ENCODE measurements at places on chromosomes 3 and 15. TPM values are rescaled to one million over a fixed set of nuclear protein-coding genes. Genes with fewer than 3 reads are reported as not detected.

The EPHB1 gene
- total RNA-seq = not detected

The SOX14 gene
- total RNA-seq = not detected

GRCh38 chr3:89783341-89783927 lies 676.0 kb downstream of the EPHA3 start:
- no peak for DNase-seq

- DNase-seq = peak; percentile 29
Measured at GRCh38 chr15:39580485-39581241, at the start of gene THBS1. Gene THBS1, plus strand, starts transcription at chr15:39581079. Its CDS starts 779 bp downstream, at chr15:39581858.

All from G401 (cell line).